CD4-positive, alpha-beta T cell (primary cell): ENCODE measurements at places on chromosomes 6 and 20.

GRCh38 chr20:2236256-2236655 is 59.5 kb upstream of the TGM3 start:
- DNase-seq, result no peak

- DNase-seq, result no peak
Observed at GRCh38 chr20:11379257-11380011, 538.3 kb upstream of the BTBD3 start.

DNA sequence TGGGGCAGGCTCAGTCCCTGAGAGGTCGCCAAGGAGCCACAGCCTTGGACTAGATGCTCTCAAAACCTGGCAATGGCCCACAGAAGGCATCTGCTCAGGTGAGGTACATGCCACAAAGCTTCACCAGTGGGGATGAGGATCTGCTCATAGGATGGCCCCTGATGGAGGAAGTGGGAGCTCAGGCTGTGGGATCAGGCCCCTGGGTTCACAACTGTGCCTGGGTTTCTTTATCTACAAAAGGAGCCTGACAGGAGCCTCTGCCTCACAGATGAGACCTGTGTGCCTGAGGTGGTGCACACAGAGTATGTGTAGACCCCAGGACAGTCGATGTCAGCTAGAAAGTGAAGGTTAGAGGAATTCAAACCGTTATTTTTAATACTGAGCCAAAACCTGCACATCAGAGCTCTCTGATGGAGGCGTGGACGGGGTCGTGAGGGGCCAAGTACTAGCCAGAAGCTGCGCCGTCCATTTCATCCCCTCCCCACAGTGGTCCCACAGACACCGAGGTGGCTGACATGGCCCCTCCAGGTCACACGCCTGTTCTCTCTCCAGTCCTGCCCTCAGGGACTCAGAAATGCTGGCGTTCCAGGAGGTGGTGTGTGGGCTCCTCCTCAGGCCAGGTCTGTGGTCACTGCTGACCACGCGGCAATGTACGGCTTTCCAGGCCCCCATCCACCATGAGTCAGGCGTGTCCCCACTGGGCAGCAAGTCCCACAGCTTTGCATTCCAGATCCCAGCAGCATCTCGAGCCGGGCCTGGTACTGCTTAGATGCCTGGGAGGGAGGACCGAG is 33.3 kb downstream of the NTSR1 start:
- DNase-seq, result no peak

DNA sequence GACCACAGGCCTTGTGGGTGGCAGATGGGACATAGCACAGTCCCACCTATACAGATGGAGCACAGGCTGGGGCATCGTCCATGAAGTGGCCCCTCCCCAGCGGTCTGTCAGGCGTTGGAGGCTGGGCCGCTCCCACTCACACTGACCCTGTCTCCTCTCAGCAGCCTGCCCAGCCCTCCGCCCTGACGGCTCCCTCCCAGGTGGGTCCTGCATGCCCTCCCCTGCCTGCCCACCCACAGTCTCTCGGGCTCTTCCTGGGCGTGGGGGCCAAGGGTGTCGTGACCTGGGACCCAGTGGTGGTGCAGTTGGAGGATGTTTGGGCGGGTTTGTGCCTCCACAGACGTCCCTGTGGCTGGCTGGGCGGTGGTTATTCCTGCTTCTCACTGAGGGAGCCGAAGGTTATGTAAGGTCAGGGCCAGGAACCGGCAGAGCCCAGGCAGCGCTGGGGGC is 22.3 kb downstream of the COL20A1 start:
- no peak for DNase-seq
